Stimulated activated CD4-positive, alpha-beta T cell treated with anti-CD3 and anti-CD28 coated beads, Interleukin-2, amount 100 ng/mL, for 24 hours (primary cell): ENCODE measurements at places on chromosomes 7 and 10.

DNA sequence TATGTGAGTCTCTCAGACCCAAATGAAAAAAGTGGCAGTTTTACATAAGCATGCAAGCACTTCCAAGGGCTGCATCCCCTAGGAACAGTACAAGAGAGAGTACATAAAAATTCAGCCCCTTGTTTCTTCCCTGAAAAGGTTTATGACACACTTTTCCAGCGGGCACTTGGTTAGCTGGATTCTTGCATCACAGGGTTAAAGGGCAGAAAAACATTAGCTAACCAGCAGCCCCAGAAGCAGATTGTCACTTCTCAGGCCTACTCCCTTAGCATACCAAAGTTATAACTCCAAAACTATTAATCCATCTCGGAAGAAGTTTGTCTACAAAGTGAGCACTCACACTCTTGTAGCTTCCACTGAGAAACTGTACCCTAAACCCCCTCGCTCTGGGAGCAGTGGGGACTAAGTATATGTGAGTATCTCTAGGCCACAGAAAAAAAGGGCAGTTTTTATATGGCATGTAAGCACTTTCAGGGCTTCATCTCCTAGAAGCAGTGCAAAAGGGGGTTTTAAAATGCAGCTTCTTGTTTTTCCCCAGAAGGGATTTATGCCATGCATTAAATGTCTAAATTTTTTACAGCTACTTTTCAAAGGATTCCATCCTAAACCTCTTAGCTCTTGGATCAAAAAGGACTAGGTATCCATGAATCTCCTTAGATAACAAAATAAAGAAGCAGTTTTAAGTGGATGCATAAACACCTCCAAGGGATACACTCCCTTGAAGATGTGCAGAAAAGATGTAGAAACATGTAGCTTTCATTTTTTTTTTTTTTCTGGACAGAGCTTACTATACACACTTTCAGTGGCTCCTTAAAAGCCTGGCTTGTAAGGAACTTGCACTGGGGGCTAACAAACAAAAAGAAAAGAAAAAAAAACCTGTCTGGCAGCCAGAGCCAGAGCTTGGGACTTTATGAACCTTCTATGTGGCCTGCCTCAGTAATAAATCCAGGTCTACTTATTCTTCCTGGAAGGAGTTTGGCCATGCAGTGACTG lies 956.7 kb downstream of the CCSER2 start:
- no peak for DNase-seq

GRCh38 chr10:119477444-119477843 lies 65.1 kb downstream of the RGS10 start:
- DNase-seq: no peak

GRCh38 chr7:16402091-16402490 lies 19.2 kb downstream of the CRPPA start:
- DNase-seq: no peak

GRCh38 chr10:58372607-58373441 lies 12.4 kb upstream of the TFAM start:
- DNase-seq: no peak

DNA sequence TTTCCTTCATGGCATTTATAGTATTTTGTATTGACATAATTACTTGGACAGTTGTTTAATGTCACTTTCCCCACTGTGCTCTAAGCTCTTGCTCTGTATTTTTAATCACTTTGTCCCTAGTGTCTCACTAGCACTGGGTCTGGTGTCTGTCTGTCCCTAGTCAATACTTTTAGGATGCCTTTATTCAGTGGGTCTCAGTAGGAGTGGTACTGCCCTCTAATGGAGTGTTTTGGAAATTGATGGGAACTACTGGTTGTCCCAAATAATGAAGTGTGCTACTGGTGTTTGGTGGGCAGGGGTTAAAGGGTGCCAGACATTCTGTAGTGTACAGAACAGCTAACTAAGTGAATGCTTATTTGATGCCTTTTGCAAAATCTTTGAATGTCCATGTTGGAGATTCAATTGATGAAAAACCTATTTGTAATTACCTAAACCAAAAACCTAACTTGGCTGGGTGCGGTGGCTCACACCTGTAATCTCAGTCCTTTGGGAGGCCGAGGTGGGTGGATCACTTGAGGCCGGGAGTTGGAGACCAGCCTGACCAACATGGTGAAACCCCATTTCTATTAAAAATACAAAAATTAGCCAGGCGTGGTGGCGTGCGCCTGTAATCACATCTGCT lies 33.3 kb downstream of the CDK14 start:
- DNase-seq: no peak

DNA sequence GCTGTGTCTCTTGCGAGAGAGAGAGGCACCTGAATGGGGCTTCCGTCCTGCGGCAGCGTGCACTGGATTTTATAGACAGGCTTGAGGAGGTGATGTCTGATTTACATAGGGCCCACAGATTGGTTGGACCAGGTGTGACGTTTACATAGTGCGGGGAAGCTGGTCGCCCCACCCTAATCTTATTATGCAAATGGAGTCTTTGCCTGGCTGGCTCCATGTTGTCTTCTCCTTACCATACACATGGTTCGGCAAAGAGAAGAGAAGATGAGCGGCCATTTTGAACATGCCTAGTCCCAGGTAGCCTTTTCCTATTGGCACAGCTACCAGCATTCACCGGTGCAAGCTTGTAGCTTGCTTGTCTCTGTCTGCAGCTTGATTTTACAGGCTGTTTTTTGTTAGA lies 238.5 kb upstream of the GALNT17 start:
- no peak for DNase-seq

DNA sequence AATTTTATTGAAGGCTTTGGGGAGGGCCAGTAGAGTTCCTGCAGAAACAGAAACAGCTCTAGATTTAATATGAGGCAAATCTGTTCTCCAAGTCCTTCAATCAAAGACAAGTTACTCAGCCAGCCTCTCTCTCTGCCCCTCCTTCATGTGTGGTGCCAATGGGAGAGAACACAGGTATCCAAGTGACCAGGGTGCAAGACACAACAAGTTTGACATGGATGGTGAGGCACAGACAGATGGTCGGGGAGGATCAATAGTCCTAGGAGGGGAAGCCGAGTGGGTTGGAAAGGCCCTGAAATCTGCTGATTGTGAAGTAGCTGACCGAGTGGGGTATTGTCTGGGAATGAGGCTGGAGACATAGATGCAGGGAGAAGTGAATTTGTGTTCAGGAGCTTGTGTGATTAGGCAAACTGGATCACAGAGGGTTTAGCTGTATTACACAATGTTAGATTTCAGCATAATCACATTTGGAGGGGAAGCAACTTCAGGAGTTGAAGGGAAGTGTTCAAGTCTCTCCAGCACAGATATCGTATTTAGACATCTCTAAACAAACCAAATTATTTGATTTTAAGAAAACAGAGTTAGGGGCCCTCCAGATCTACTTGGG lies 1.5 kb downstream of the GIMAP1 start:
- no peak for DNase-seq

DNA sequence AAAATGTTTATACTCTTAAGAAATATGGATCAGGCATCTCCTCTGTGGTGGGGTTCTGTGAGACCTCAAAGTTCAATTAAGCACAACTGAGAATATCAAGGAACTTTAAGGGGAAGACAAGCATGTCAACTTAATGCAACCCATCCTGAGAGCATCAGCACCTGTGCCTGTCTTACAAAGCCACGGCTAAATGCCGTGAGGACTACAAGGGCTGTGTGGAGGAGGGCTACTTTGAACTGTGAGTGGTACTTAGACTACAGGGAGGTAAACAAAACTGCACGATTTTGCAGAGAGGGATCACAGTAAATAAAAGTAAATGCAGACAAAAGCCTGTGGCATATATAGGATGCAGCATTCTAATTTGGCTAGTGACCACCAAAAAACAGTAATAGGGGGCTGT lies 139.1 kb downstream of the ATE1 start:
- DNase-seq: no peak

GRCh38 chr7:621572-622285 lies 102.1 kb upstream of the PDGFA start:
- DNase-seq: no peak
